ENCODE measurements at places on chromosomes 1 and 21. TPM values are rescaled to one million over a fixed set of nuclear protein-coding genes. Genes with fewer than 3 reads are reported as not detected.

CRB1 gene
- total RNA-seq, result not detected

OR2L8 gene
- total RNA-seq, result not detected

TAF13 gene
- 22.1 TPM for total RNA-seq

SYDE2 gene
- 4.8 TPM for total RNA-seq

ATAD3C gene
- total RNA-seq, result 2.9 TPM

NEXN gene
- total RNA-seq, result 0.68 TPM

RAB3B gene
- 0.15 TPM for total RNA-seq

AGT gene
- total RNA-seq, result 2,376 TPM

FNDC10 gene
- total RNA-seq, result 0.58 TPM

RGS8 gene
- not detected for total RNA-seq

S100A9 gene
- total RNA-seq, result 36.3 TPM

TNFRSF1B gene
- total RNA-seq, result 16.8 TPM

WDR77 gene
- 15.7 TPM for total RNA-seq

PTCH2 gene
- 0.45 TPM for total RNA-seq

PLXNA2 gene
- total RNA-seq, result 9.3 TPM

TCP10L gene
- 4.1 TPM for total RNA-seq

IFI44 gene
- total RNA-seq, result 5.2 TPM

SERPINC1 gene
- total RNA-seq, result 2,515 TPM

TMEM200B gene
- 2.0 TPM for total RNA-seq

CERS2 gene
- 425 TPM for total RNA-seq

ADORA1 gene
- 0.53 TPM for total RNA-seq

TFF3 gene
- 4.1 TPM for total RNA-seq

ADAMTS4 gene
- 1.1 TPM for total RNA-seq

AIRE gene
- not detected for total RNA-seq

FALEC gene
- 0.35 TPM for total RNA-seq

RNF207 gene
- 17.7 TPM for total RNA-seq

LCE3E gene
- total RNA-seq, result not detected

RGS16 gene
- total RNA-seq, result 0.15 TPM

RBM34 gene
- 26.1 TPM for total RNA-seq

FMO3 gene
- total RNA-seq, result 360 TPM

KLF17 gene
- total RNA-seq, result not detected

LCE3D gene
- not detected for total RNA-seq

DNASE2B gene
- total RNA-seq, result not detected

All from left lobe of liver (tissue), 2 donors.